Epithelial cell of alveolus of lung (primary cell): ENCODE measurements at places on chromosomes 13 and 19. TPM values are rescaled to one million over a fixed set of nuclear protein-coding genes. Genes with fewer than 3 reads are reported as not detected.

PEX11G gene
- total RNA-seq, result 4.2 and 5.2 TPM in 2 replicates

NLRP4 gene
- not detected in 2 replicates for total RNA-seq

EPS8L1 gene
- total RNA-seq, result 0.64 and 6.5 TPM in 2 replicates

PALM gene
- total RNA-seq, result 15.9 and 83.0 TPM in 2 replicates
